ENCODE measurements at places on chromosomes 1 and 21.

DNA sequence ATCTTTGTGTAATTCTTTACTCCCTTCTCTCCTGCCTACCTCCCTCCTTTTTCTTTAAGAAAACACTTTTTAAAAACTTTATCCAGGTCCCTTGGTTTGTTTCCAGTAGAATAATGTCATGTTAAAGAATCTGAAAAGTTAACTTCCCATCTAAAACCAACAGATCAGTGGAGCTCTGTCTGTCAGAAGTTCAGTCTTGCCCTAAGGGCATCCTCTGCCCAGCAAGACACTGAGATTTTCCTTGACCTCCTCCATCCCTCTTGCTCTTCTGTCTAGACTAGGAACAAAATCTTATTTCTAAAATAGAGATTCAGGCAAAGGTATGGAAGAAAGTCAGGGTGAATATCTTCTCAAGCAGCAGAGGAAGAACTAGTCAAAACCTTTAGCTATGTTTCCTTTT, 5.7 kb upstream of the GNL2 start:
- no peak for DNase-seq

GRCh38 chr21:44508426-44508710, 31.6 kb downstream of the KRTAP10-1 start:
- DNase-seq: no peak

GRCh38 chr1:74593887-74594866, 79.4 kb downstream of the ERICH3 start:
- DNase-seq: no peak

DNA sequence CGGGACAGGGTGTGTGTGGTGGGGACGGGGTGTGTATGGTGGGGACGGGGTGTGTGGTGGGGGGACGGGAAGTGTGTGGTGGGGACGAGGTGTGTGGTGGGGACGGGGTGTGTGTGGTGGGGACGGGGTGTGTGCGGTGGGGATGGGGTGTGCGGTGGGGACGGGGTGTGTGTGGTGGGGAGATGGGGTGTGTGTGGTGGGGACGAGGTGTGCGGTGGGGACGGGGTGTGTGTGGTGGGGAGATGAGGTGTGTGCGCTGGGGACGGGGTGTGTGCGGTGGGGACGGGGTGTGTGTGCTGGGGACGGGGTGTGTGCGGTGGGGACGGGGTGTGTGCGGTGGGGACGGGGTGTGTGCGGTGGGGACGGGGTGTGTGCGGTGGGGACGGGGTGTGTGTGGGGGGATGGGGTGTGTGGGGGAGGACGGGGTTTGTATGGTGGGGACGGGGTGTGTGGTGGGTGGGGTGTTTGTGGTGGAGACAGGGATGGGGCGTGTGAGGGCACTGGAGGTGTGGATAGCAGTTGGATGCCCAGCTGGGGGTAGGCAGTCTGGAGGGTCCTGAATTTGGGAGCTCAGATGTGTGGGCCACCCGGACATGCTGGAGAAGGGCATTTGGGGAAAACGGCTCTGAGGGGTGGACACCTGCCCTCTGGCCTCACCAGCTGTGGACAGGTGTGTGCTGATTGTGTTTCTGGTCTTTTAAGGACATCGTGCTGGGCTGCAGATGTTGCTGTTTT, 16.9 kb downstream of the IBA57 start:
- no peak for DNase-seq

DNA sequence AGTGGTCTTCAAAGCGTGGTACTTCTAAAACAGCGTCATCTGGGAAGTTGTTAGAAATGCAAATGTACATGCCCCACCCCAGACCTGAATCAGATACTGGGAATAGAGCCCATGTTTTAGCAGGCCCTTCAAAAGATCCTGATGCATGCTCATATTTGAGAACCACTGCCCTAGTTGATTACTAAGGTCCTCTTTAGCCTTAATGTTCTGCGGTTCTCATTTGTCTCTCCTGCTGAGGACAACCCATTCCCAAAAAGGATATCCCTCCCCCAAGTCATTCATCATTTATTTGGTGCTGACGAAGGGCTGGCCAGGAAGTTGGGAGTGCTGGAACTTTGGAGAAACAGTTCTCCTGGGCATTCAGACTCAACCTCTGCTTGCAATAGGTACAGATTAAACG, 92.4 kb upstream of the RALGPS2 start:
- no peak for DNase-seq

- no peak for DNase-seq
Observed at GRCh38 chr1:224390517-224390916, 33.8 kb downstream of the CNIH4 start.
